ENCODE measurements at places on chromosomes 1 and 21.

- peak; percentile 95 for DNase-seq
These were observed 32.2 kb downstream of the HSPG2 start for GRCh38 chr1:21904704-21905520.

DNA sequence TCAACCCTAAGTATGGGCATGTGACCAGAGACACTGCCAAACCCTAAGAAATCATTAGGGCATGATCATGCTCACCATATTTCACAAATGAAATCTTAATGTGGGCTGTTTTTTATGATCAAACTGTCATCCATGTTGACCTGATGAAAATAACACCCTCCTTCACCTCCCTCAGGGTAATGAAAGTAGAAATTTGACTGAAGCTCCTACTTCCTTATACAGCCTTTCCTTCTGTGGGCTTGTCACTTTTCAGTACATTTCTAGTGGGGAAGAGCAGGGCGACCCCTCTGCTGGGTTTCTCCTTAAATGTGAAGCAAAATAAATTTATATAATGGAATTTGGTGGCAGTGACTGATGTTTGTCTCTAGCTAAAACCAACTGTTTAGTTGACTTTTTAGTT, 25.9 kb downstream of the IVNS1ABP start:
- no peak for DNase-seq

DNA sequence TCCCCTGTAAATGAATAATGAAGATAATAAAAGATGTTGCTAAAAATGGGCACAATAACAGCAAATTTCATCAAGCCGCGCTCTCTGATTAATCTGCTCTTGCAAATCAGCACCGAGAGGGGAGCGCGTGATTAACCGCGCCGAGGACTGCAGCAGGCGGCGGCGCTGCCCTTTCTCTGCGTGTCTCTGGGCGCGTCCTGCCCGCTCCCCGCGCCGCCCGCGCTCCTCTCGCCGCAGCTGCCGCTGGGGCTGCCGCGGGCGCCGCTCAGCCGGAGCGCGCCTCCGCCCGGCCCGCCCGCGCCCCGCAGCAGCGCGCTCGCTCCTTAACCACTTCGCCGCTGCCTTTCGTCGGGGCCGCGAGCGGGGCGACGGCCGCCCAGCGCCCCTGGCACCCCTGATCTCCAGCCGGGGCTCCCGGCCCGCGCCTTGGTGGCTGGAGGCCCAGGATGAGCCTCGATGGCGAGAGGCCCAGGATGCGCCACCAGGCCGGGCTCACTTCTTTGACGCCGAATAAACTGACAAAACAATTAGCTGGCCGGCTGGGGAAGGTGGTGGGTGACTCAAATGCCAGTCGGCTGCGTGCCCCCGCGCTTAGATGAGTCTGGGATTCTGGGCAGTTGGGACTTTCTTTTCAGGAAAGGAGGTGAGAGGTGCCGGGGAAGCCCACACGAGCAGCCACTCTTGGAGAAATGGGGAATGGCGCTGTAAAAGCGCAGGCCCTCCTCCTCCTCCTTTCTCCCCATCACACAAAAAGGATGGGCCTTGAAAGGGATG, 221.4 kb upstream of the PKN2 start:
- peak; percentile 30 for DNase-seq

- DNase-seq: no peak
These were observed 12.1 kb downstream of the BSND start for GRCh38 chr1:55010887-55011217.

DNA sequence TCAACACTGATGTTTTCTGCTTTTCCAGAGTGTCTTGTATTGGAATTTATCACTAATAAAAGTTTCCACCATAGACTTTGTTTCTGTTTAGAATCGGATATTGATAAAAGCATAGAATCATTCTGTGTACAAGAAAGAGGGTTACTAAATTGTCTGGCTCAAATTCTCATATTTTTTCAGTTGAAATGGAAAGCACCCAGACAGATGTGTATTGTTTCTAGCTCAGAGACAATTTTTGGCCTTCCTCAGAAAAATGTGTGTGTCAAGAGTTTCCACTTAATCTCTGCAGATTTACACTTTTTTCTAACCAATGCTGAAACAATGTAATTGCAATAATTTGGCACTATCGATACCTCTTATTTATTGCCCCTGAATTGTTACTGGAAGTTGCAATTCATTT, 20.2 kb downstream of the LHX9 start:
- no peak for DNase-seq

GRCh38 chr1:236063919-236064673, 794 bp downstream of the NID1 start:
- DNase-seq: peak; percentile 70

- no peak for DNase-seq
These were observed 95.0 kb downstream of the COL24A1 start for GRCh38 chr1:86061551-86061990.

- DNase-seq: no peak
These were observed 14.5 kb downstream of the RASSF5 start for GRCh38 chr1:206521694-206522402.

- no peak for DNase-seq
These were observed 19.8 kb downstream of the SH3BGR start for GRCh38 chr21:39471598-39471997.

GRCh38 chr1:6105218-6105679, 59.6 kb downstream of the KCNAB2 start:
- DNase-seq: no peak

GRCh38 chr1:15053153-15053552, 100.4 kb upstream of the TMEM51 start:
- no peak for DNase-seq
